ENCODE measurements at places on chromosomes 16 and 17.
A peak's percentile ranks its signal among the peaks of the same experiment; 100 is the strongest.

- DNase-seq: no peak
Measured at GRCh38 chr16:50473356-50473945, 74.7 kb upstream of the NKD1 start.

DNA sequence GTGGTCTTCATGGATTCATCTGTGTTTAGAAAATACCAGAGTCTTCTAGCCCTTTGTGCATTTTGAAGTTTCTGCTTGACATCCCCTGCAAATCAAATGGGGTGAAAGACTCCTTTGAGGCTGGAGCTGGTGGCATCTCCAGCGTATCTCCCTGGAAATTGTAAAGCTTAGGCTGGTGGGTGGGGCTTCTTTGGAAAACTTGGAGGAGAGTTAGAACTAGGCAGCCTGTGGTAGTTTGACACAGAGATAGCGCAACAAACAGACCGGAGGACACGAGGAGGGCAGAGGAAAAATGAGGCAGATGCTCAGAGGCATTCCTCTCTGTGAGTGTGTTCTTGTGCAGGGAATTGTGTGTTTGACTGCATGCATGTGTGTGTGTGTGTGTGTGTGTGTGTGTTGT, 116.3 kb downstream of the IRX5 start:
- no peak for DNase-seq

- DNase-seq: peak; percentile 77
Measured at GRCh38 chr17:29622337-29623282, at the start of gene CORO6. Gene CORO6 (minus strand): TSS chr17:29622912. CDS start chr17:29621421, 1,491 bp downstream.

DNA sequence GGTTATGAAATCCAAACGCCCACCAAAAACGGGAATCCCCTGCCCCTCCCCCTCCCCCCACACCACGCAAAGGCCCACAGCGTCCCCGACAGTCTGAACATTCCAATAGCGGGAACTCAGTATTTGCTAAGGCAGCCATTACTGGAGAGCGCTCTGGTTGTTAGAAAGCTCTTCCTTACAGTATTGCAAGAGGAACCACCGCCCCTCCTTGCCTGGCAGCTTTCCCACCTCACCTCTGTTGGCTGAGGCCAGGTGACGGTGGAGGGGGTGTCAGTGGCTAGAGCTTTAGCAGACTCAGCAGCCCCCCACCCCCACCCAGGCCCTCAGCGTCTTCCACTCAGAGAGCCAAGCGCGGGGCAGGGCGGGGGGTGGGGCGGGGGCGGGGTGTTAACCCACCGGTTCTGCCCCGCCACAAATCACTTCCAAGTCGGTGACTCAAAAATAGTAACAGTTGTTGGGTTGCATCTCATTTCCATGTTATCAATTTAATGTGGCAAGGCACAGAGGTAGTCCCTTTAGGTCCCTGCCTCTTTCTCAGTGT, 2.2 kb upstream of the PLEKHH3 start:
- no peak for DNase-seq

DNA sequence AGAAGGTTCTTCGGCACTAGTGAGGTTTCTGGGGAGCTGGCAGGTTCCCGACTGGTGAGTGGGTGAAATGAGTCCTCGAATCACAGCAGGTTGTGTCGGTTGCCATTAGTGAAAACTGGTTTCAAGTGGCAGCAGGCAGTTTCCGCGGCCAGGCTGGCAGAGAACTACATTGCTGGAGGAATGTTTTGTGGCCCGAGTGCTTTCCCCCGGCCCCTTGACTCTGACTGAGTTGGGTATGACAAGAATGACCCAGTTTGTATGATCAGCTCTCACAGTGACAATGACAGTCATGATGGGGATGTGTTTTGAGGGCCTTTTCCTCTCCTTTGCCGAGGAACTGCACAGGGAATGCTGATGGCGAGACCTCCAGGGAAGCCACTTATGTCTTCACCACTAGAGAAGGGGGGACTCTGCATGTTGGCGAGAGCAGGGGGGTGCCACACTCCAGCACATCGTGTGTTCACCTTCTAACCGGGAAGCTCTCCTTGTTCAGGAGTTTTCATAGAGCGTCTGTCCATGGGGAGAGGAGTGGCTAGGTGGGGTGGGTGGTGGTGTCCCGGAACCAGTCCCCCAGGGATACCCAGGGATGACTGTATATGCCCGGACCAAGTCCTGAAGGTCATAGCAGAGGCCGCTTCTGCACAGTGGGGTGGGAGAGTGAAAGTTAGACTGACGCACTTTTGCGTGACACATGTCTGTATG, 206.0 kb upstream of the CHMP6 start:
- DNase-seq: no peak

DNA sequence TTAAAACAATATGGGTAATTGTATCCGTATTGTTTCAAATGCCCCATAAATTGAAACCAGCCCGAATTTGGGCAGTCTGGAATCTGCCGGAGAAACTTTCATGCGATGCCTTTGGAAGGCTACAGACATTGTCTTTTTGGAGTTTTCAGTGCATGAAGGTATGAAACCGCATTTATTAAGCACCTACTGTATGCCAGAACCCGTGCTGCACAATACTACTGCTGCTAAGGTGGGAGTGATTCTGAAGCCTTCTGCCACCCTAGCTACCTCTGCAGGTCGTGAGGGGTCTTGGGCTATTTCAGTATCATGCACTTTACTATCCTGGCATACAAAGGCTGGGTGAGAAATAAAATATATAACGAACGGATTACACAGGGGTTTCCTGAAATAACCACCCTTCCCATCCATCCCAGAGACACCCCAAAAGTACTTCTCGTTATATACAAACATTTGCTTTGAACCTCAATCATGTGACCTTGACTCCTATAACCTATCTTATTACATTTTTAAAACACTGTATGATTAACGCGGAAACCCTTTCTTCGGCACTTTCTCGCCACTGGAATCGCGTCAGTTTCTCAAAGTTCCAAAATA, 1.0 kb upstream of the MSI2 start:
- DNase-seq: no peak

DNA sequence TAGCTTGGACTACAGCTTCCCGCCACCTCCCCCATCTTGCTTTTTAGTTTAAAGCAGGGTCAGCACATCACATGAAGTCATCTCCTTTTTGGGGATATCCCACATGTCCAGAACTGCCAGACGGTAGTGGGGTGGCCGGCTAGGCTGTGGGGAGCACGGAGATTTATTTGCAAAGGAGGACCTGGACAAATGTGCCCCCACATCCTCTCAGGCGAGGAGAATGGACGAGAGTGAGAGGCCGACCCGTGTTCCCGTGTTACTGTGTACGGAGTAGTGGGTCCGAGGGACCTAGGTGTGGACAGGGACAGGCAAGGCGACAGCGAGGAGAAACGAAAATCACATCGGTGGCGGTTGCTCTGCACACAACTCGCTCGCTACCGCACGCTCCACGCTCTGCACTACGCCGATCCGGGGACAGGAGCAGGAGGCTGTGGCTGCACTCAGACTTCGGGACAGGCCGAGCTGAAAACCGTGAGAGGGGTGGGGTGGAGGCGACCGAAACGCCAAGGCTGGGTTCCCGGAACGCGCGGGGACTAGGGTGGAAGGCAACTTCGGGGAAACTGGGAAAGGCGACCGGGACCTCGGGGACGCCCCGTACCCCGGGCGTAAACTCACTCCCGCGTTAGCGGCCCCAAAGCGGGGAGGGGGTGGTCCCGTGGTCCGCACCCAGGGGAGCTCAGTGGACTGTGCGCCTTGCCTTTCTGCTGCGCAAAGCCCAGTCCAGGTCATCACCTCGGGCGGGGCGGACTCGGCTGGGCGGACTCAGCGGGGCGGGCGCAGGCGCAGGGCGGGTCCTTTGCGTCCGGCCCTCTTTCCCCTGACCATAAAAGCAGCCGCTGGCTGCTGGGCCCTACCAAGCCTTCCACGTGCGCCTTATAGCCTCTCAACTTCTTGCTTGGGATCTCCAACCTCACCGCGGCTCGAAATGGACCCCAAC, at the start of gene MT1A:
Gene MT1A, plus strand, starts transcription at position 853 of the 937 bp plus-strand sequence. Its CDS starts 73 bp downstream, at position 926.
- DNase-seq: no peak

DNA sequence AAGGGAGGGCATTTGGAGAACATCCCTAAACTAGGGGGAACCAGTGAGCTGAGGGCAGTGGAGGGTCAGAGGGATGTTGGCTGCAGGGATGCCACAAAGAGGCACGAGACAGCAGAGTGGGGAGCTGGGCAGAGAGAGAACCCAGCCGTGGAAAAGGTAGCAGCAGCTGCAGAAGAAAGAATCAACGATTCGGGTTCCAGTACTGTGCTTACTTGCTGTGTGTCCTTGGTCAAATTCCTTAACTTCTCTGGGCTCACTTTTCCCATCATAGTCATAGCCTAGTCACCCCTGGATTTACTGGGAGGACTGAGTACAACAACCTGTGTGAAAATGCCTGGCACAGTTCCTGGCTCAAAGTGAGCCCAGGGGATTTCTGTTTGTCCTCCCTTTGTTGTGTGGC, 12.8 kb upstream of the MMP2 start:
- no peak for DNase-seq

DNA sequence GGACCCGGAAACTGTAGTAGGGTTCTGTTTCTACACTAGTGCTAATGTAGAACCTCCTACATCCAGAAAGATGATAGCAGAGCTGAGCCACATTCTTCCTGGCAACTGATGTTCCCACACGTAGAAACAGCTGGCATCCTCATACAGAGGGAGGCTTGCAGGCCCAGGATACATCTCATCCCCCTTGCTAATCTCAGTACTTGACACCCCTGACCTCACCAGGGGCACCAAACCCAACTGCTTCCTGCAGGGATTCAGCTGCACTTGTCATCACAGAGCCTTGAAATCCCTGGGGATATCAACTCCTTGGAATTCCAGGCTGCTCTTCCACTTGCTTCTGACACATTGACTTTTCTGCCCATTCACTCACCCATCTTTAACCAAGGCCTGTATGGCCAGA, 75.2 kb upstream of the HSBP1 start:
- no peak for DNase-seq
